Epithelial cell of proximal tubule (primary cell): ENCODE measurements at places on chromosomes 13 and 19. TPM values are rescaled to one million over a fixed set of nuclear protein-coding genes. Genes with fewer than 3 reads are reported as not detected.

Gene DNAAF3
- 0.51 and 7.0 TPM in 2 replicates for total RNA-seq

GRCh38 chr13:33129094-33129832, 113.0 kb downstream of the KL start:
- DNase-seq: no peak

GRCh38 chr19:8022275-8022674, 16.8 kb upstream of the ELAVL1 start:
- no peak for DNase-seq

- DNase-seq: no peak
These were observed 21.7 kb upstream of the SCEL start for GRCh38 chr13:77513719-77514335.

DNA sequence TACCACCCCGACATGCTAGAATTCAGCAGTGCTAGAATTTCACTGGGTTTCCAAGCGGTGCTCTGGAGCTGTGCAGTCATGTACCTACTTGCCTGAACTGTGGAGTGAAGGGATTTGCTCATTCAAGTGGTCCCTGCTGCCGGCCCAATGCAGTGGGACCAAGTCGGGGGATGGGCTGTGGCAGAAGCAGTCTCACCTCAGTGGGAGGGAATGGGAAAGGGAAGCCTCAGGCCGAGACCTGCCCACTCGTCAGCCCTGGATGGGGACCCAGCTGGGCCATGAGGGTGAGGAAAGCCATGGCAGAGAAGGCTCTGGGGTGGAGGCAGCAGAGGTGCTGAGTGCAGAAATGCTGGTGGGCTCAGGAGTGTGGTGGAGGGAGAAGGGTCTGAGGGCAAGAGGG, 14.9 kb downstream of the KLHL26 start:
- DNase-seq: no peak

Gene SRRM5
- 0.12 TPM in 1 of 2 replicates, not detected in the other for total RNA-seq

Gene PLIN4
- total RNA-seq: not detected in 2 replicates

DNA sequence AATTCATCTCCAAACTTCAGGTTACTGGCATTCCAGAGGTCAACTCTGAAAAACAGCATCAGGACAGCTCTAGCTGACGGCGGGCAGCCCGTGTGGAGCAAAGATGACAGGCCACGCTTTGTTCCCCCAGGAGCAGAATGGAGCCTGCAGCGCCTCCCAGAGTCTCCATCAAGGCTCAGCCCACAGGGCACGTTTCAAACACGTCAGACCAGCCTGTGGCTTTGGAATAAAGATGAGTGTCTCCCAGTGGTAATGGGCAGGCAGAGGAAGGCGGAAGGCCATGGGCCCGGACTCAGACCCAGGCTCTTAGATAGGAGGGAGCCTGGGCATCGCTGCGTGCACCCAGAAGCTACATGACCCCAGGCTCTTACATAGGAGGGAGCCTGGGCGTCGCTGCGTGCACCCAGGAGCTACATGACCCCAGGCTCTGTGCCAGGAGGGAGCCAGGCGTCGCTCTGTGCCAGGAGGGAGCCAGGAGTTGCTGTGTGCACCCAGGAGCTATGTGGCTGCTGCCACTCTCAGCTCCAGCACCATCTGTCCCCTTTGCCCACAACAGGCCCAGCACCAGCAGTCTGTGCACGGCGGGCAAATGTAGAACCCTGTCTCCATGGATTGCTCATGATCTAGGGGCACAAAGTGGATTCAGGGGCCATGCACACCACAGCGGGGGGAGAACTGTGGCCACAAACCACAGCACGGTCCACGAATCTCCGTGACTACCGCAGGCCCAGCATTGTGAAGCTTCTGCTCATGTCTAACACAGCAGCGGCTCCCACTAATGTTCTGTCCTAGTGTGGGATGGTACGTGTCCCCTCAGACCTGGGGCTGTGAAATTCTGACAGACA, 47.8 kb upstream of the C13orf46 start:
- no peak for DNase-seq

DNA sequence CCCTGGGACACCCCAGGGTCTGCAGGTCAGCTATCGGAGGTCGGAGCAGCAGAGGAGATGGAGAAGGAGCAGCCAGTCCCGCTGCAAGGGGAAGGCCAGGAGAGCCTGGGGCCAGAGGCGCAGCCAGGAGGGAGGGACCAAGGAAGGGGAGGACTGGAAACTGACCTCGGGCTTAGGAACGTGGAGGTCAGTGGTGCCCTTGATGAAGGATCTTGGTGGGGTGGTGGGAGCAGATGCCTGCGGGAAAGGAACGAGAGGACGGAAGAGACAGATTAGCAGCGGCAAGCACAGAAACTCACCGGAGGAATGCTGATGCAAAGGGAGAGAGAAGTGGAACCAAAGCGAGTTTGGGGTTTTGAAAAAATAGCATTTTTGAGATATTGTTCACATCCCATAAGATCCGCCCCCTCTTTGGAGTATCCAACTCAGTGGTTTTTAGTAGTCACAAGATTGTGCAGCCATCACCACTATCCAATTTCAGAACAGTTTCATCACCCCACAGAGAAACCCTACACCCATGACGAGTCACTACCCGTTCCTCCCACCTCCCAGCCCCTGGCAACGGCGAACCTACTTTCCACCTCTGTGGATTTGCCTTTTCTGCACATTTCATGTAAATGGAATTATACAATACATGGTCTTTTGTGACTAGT, 22.1 kb downstream of the PLEKHF1 start:
- DNase-seq: no peak

DNA sequence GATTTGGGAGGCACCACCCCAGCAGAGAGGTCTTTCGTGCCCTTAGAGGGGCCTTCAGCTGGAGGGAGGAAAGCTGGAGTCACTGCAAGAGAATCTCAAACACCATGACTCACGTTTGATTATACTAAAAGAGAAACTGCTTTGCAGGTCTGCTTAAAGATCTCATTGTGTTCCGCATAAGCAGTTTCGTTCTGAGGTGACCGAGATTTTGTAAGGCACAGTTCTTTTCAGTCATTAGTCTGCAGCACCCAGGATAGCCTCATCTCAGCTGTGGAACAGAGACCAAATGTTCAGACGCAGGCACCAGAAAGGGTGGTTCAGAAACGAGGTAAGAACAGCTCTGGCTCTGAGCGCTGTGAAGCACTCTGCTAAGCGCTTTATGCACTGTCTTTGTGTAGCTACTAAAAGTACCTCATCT, 71.2 kb upstream of the GTF3A start:
- no peak for DNase-seq

DNA sequence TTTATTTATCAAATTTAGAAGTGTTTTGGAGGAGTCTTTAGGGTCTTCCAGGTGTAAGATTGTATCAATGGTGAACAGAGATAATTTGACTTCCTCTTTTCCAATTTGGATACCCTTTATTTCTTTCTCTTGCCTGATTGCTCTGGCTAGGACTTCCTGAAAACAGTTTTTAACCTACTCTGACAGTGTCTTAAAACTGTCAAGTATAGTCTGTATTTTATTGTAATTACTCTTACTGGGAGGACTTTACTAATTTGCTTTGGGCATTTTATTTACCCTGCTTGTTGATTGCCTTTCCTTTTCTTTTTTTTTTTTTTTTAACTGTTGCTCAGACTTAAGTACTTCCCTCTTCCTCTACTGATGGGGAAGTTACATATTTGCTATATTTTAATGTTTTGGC, 81.3 kb downstream of the URI1 start:
- DNase-seq: no peak

GRCh38 chr13:40228496-40228895, 437.9 kb downstream of the FOXO1 start:
- DNase-seq: no peak

DNA sequence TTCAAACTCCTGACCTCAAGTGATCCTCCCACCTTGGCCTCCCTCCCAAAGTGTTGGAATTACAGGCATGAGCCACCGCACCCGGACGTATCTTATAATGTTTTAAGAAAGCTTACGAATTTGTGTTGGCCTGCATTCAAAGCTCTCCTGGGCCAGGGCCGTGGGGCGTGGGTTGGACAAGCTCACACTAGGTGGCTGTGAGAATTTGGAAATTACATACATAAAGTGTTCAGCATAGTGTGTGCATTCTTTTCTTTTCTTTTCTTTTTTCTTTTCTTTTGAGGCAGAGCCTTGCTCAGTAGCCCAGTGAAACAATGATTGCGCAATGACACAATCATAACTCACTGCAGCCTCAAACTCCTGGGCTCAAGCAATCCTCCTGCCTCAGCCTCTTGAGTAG, 2.6 kb downstream of the ZSWIM4 start:
- DNase-seq: no peak

Gene TRPM4
- 11.6 and 13.3 TPM in 2 replicates for total RNA-seq

DNA sequence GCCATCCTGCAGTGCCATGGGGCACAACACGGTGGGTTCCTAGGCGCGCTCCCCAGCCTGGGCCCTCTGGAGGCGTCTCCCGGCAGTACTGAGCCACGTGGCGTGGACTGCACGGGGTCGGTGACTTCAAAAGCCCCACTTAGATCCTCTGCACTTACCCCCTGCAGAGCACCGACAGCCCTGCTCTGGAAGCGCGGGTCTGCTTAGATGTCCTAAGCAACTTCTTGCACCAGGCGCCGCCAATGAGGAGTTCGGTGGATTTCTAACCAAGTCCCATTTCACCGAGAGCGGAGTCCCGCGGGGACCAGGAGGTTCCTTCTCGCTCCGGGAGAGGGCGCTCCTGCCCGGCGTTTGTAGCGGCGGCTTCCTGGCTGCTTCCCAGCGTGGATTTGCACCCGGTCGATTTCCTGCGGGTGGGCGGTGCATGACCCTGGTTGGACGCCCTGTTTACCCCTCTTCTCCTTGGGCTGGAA, 25.2 kb upstream of the ZNF845 start:
- DNase-seq: no peak

- DNase-seq: no peak
These were observed 11.7 kb downstream of the PLIN4 start for GRCh38 chr19:4506449-4507149.

DNA sequence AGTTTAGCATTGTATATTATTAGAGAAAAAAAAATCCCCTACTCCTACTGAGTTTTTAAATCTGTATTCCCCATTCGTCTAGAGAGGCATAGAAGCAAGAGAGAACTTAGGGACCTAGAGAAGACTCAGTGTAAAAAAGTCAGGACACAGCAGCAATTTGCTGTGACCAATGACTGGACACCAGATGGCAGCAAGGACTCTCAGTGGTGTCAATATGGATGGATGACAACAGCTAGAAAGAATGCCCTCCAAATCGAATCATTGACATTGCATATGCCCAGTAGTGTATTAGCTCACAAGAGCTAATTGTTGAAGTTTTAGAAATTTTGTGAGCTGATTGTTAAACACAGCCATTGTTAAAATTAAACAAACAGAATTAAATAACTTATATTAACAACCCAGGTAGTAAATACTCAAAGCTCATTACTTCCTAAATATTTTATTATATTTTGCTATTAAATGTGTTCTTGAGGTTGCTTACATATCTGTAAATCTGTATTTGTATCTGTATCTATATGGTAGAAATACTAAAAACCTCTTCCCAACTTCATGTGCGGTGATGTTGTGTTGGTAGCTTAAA, 43.9 kb downstream of the SIAH3 start:
- DNase-seq: peak; percentile 61

GRCh38 chr13:46202188-46202795, 9.4 kb upstream of the LRRC63 start:
- DNase-seq: no peak

DNA sequence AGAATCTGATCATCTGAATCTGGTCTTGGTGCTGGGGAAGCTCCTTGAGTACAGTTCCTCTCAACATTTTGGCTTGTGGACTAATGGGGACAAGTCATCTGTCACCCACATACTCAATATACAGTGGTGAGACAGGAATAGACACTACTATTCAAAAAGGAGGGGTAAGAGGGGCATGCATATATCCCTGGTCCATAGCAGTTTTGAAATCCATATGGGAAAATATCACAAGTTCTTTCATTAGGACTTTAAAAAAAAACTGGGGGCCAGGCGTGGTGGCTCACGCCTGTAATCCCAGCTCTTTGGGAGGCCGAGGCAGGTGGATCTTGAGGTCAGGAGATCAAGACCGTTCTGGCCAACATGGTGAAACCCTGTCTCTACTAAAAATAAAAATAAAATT, 20.3 kb upstream of the PPP5C start:
- no peak for DNase-seq

DNA sequence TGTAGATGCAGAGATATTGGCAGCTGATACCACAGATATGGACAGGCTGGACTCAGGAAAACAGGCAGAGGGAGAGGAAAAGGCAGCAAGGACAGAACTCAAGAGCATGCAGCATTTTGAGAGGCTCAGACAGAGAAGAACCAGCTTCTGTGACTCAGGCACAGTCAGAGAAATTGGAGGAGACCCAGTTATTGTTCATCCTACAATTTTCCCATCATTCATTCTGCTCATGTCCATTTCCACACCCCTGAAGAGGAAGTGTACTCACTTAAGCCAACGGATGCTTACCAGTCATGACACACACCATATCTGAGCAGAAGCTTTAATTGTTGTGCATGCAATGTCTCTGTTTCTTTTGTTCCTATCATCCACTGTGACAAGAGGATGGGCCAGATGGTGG, 359.8 kb upstream of the HTR2A start:
- no peak for DNase-seq
